ENCODE measurements at places on chromosomes 16 and 17.

DNA sequence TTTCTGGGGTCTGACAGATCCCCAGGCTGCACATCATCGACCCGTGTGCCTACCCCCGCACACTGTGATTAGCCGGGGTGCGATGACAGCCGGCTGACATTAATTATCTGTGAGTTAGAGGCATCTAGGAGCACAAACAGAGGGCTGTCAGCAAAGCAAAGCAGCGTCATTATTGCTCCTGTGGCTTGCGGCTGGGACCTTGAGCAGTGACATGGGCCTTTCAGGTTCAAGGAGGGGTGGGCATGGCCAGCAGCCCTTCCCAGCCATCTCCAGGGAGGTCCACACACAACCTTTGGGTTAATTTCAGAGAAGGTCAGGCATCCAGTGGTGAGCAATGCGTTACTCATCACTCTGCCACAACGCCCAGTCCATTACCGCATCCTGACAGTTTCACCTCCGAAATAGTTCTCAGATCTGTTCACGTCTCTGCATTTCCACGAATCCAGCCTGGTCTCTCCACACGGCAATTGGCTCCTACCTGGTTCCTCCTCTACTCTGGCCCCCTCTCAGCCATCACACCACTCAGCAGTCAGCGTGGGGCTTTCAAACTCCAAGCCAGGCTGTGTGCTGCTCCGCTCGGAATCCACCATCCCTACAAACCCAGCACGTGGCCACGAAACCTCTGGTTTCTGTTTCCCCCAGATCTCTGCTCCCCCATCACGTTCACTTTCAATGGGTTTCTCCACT lies 249.7 kb upstream of the C16orf82 start:
- DNase-seq: no peak

- DNase-seq: no peak
Measured at GRCh38 chr17:55605705-55606487, 94.6 kb upstream of the SMIM36 start.

- DNase-seq: no peak
Measured at GRCh38 chr16:83661656-83662055, 146.1 kb upstream of the HSBP1 start.

- no peak for DNase-seq
Measured at GRCh38 chr17:64983708-64984107, 64.4 kb upstream of the LRRC37A3 start.

- no peak for DNase-seq
Measured at GRCh38 chr17:42290577-42290976, 2.3 kb downstream of the STAT5A start.

DNA sequence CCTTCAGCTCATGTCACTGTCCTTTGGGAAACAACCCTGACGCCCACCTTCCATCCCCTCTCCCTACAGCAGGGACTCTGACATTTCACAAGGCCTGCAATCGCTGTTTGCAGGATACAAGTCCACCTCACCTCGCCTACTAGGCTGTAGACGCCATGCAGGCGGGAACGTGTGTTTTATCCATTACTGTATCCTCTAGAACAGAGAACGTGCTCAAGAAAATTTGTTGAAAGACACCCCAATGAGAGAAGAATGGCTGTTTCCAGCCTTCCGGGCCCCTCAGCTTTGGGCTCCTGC lies 1.5 kb upstream of the TTYH2 start:
- DNase-seq: no peak

- no peak for DNase-seq
Measured at GRCh38 chr16:22123146-22123545, 30.8 kb downstream of the VWA3A start.

DNA sequence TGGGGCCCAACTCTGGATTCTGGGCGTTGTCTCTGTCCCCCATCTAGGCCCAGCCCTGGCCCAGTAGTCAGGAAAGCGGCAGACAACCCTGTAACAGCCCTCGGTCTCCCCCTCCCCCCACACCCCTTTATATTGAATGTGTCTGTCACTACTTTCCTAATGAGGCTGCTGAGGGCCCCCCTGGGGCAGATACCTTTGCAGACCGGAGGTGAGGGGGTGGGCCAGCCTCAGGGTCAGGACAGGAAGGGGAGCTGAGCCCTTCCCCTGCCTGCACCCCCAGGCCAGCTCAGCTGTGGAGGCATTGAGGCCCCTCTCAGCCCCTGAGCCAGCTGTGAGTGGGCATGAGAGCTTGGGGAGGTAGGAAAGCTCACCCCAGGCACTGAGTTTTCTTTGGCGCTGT lies 17.1 kb downstream of the RAI1 start:
- DNase-seq: no peak

GRCh38 chr16:30053376-30054015 lies 12.1 kb upstream of the ALDOA start:
- no peak for DNase-seq

DNA sequence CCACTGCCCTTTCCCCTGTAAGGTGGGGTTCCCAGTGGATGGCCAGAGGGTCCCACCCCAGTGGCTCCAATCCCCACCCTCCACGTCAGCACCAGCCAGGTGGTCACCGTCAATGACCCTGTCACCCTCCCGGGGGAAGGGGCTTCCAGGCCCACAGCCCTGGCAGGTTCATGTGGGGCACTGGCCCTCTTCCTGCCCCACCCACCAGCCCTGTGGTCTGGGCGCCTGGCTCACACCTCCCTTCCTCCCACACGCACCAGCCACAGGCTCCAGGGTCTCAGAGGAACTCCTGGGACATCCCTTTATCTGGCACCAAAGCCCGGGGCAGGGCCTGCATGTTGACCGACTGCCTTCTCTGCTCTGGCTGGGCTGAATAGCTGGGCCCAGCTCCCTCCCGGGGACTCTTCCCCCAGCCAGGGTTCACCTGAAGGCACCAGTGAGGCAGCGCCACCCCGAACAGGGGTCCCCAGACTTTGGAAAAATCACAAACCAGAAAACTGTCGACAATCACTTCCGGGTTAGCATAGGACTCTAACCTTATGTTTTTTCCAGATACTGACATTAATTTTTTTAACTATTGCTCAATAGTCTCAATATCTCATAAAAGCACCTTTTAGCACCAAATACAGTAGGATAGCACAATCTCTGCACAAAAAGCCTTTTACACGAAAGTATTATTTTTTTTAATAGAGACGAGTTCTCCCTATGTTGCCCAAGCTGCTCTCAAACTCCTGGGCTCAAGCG lies 21.9 kb upstream of the ZC3H18 start:
- DNase-seq: no peak

GRCh38 chr17:50190603-50191358 lies 10.7 kb downstream of the COL1A1 start:
- no peak for DNase-seq

DNA sequence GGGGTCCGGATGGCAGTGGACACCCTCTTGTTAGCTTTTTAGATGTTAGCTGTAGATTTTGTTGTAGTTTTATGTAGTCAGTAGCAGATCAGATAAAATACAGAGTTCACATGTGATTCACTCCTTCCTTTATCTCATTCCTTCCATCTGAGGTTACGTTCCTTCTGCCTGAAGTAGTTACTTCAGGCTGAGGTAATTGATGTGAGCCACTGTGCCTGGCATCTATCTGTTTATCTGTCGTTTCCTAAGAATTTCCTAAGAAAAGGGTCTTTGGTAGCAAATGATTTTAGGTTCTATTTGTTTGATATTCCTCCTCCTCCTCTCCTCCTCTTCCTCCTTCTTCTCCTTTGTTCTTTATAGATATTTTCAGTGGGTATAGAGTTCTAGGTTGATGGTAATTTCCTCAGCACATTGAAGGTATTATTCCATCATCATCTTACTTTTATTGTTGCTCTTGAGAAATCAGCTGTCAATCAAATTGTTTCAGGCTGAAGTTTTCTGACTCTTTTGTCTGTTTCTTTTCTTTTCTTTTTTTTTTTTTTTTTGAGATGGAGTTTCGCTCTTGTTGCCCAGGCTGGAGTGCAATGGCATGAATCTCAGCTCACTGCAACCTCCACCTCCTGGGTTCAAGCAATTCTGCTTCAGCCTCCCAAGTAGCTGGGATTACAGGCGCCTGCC lies 29.6 kb upstream of the FBXO47 start:
- no peak for DNase-seq

- no peak for DNase-seq
Measured at GRCh38 chr17:77521076-77521475, 380.3 kb downstream of the SEC14L1 start.

DNA sequence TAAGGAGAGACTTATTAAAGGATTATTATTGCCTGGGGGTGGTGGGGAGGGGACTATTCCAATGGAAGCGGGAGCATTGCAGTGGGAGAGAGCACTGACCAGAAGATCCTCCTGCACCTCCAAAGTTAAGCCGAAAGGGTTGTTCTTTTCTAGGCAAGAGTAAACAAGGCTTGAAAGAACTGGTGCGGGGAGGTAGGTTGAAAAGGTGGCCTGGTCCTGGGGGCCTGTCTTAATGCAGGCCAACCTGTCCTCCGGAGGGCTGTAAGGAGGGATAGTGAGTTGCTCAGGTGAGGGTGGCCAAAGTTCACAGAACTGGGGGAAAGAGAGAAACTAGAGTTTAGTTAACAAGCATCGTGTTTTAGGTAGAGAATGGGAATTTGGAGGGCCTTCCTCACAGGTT lies 65.3 kb downstream of the RAB11FIP4 start:
- DNase-seq: no peak

DNA sequence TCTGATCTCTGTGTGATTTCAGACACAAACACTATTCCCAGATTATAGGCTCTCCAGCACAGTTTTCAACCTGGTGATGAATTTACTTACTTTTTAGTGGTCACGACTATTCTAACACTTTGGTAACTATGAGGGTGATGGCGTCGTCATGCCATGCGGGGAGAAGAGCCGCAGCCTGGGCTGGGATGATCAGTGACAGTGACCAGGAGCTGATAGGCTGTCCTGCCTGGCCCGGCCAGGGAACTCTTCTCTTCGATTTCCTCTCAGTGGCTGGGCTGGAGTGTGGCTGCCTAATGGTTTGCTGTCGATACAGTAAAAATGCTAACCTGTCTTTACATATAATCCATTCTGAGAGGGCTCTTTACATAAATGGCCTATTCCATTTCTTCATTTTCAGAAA lies 113.1 kb downstream of the IRX3 start:
- no peak for DNase-seq

GRCh38 chr16:62548095-62548494 lies 511.9 kb upstream of the CDH8 start:
- DNase-seq: no peak

GRCh38 chr16:66222756-66223155 lies 143.7 kb upstream of the CDH5 start:
- no peak for DNase-seq

DNA sequence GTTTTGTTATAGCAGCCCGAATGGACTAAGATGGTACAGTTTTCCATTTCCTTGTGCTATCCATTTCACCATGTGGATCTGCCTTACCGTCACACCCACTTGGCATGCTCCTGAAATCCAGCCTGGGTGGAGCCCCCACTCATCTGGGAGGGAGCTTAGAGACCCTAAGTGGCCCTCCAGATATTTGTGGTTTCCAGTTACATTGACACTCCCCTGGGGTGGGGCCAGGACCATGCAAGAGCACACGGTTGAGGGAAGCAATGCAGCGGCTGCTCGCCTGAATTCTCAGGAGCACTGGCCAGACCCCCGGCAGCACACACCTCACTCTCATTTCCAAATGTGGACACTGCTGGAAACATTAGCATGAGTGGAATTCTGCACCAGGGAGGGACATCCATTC lies 231.1 kb downstream of the UTP18 start:
- no peak for DNase-seq

- no peak for DNase-seq
Measured at GRCh38 chr17:61414936-61415251, 15.3 kb downstream of the TBX2 start.

DNA sequence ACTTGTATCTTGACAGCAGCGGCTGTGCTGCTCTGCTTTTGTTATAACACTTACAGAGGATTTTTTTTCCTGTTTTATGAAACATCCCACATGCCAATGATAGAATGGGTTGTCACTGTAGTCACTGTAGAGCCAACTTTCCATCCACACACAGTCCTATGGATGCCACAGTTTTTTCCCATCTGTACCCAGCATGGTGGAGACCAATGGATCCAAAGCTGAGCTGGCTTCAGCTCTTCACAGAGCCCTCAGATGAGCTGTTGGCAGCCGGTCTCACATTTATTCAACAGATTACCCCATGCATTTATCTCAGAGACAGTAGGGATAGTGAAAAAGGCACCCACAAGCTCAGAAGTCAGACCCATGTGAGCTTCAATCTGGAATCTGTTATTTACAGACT lies 91.4 kb upstream of the CACNG5 start:
- no peak for DNase-seq

- DNase-seq: no peak
Measured at GRCh38 chr17:5282642-5283217, 646 bp downstream of the RABEP1 start.

DNA sequence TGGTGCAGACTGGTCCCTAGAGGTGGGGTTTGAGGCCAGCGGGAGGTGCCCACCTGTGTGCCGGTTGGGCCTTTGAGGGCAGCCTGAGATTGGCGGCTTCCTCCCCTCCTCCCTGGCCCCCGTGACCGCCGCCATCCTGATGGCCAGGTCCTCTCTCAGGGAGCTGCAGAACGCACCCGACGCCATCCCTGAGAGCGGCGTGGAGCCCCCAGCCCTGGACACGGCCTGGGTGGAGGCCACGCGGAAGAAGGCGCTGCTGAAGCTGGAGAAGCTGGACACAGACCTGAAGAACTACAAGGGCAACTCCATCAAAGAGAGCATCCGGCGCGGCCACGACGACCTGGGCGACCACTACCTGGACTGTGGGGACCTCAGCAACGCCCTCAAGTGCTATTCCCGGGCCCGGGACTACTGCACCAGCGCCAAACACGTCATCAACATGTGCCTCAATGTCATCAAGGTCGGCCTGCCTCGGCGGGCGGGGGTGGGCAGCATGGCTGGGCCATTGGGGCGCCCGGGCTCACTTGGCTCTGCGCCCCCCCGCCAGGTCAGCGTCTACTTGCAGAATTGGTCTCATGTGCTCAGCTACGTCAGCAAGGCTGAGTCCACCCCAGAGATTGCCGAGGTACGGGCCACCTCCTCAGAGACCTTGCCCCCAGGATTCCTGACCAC lies 2.8 kb downstream of the GPS1 start:
- no peak for DNase-seq

DNA sequence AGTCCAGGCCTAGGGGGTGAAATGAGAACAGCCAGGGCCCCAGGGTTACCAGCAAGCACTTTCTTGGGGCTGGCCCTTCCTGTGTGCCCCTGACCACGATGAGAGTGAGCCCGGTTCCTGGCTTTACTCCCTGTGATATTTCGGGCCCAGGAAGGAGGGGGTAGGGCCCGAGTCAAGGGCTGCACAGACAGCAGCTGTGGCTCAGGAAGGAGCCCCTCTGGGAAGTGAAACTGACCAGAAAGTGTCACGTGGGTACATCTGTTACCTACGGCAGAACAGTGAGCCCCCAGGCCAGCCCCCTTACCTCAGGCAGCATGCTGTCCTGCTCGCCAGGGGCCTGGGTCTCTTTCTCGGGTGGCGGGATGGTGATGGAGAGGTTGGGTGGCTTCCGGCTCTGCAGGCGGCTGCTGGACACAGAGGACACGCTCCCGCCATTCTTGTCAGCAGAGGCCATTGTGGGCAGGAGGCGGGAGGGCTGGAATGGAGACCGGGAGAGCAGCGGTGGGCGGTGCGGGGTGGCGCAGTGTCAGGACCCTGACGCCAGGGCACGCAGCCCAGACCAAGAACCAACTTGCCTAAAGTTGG lies 13.8 kb downstream of the AANAT start:
- no peak for DNase-seq

Data from activated CD4-positive, alpha-beta T cell treated with anti-CD3 and anti-CD28 coated beads, Interleukin-2, amount 50 U/mL, for 24 hours (primary cell).